ENCODE measurements at places on chromosomes 4 and X.
A peak's percentile ranks its signal among the peaks of the same experiment; 100 is the strongest.

DNA sequence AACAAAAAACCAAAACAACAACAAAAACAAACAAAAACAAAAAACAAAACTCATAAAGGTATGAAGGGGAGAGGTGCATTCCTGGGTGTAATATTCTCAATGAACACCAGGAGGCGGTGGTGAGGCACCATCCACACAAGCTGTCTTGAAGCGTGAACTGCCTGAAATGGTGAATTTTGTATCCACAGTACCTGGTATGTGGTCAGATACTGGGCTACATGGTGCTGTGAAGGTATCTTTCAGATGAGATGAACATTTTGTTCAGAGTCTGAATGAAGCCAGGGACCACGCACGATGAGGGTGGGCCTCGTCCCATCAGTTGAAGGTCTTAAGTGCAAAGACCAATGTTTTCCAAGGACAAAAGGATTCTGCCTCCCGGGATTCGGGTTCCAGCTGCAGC is 58.5 kb downstream of the ASMT start:
- DNase-seq, result no peak

DNA sequence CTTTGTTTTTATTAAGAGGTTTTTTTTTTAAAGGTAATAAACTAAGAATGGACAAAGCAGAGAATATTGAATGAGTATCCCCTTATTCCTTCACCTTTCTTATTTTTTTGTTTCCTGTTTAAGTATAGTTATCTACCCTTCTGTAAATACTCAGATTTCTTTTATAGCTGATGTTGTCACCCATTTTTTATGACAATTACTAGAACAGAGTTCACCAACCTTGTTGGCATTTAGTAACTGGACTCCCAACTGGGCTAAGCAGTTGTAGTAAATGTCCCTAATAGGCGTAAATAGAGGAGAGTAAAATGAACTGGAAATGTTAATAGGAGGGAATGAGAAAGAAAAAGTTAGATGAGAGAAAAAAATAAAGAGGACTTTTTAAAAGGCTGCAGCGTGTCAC is 9.8 kb downstream of the PDLIM5 start:
- DNase-seq, result no peak

- no peak for DNase-seq
Measured at GRCh38 chrX:23919148-23919547, 11.3 kb downstream of the CXorf58 start.

GRCh38 chr4:81343046-81343445 is 128.0 kb upstream of the PRKG2 start:
- DNase-seq, result no peak

DNA sequence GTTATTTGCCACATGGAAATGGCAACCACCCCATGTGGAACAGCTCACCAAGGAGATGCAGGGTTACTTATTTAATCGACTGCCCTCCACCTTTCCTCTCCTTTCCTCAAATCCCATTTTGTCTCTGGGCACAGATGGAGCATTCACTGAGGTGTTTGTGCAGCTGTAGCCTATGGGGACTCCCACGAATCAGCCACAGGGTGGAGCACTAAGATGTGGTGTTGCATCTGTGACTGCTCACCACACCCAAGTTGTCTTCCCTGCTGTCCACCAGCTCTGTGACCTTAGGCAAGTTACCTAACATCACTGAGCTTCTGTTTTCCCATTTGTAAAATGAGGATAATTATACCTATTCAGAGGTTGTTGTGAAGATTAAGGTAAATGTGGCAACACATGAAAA is 252.4 kb upstream of the CPEB2 start:
- no peak for DNase-seq

- DNase-seq, result no peak
Measured at GRCh38 chr4:170400361-170400760, 310.6 kb upstream of the AADAT start.

GRCh38 chrX:70231666-70232065 is 2.8 kb upstream of the AWAT1 start:
- no peak for DNase-seq

DNA sequence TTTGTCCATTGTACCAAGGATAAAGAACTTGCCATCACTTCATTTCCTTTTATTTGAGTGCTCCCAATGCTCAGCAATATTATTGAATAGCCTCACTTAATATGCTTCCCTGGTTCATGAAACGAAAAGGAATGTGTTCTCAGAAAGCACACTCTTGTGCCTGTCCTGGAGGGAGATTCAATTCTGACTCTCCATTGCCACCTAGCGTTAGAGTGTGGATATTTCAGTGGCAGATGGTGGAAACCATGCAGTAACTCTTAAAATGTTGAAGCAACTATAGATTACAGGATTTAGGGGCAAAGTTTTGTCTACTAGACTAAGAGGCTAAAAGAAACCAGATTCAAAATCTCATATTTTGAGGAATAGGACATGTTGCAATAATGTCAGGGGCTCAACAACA is 36.0 kb downstream of the GAB3 start:
- DNase-seq, result no peak

GRCh38 chr4:1227816-1228215 is 21.1 kb downstream of the CTBP1 start:
- DNase-seq, result no peak

DNA sequence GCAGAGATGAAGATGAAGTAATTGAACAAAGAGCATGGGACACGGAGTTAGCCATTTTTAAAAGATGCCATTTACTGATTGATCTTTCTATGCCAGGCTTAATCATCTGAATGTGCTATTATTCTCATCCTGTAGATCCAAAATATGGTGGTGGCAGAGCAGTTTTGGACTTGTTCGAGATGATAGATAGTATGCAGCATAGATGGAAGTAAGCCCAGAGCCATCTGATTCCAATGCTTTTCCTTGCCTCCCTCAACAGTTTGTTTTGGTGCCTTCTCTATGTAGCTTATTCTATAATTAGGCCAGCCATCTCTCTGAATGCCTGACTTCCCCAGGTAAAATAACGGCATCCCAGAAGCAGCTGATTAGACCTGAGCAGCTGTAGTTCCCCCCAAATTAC is 152.6 kb upstream of the CLNK start:
- DNase-seq, result no peak

GRCh38 chrX:43349363-43349762 is 306.7 kb upstream of the MAOA start:
- no peak for DNase-seq

DNA sequence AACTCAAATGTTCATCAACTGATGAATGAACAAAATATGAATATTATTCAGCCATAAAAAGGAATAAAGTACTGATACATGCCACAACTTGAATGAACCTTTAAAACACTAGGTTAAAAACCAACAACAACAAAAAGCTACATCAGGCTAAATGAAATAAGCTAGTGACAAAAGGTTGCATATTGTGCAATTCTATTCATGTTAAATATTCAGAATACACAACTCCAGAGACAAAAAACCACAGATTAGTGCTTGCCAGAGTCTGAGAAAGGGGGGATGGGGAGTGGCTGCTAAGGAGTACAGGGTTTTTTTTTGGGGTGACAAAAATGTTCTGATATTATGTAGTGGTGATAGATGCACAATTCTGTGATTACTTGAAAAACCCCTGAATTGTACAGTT is 58.5 kb downstream of the HAUS3 start:
- DNase-seq, result no peak

GRCh38 chrX:153537526-153538295 is 20.3 kb downstream of the ATP2B3 start:
- DNase-seq, result no peak

DNA sequence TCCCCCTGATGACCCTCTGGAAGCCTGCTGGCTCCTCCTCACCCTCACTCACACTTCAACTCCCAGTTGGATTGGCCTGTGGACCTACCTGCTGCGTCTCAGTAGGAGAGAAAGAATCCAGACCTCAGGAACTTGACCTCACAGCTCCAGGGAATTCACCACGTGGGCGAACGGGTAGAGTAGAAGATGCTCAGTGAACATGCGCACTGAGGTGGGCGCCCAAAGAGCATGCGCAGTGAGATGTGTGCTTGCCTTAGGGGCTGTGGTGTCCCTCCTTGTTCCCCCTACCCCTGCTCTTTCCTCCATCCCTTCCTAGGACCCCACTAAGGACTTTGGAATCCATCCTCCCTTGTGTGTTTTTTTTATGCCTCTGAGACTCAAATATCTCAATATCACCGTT is 12.9 kb downstream of the FOXR2 start:
- DNase-seq, result no peak

GRCh38 chr4:158217763-158218162 is 7.5 kb downstream of the TMEM144 start:
- no peak for DNase-seq

GRCh38 chrX:134645936-134646543 is 12.2 kb downstream of the PLAC1 start:
- DNase-seq, result no peak

GRCh38 chrX:10062980-10063379 is 93.8 kb upstream of the CLCN4 start:
- DNase-seq, result no peak

DNA sequence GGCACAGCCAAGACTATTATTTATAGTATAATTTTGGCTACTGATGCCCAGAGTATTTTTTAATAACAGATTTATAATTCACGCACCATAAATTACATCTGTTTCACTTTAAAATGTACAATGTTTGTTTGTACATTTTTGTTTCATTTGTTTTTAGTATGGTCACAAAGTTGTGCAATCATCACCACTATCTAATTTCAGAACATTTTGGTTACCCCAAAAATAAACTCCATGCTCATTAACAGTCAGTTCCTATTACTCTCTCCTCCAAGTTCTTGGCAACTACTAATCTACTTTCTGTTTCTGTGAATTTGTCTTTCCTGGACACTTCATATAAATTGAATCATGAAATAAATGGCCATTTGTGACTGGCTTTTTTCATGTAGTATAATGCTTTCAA is 176.7 kb downstream of the SH3BGRL start:
- DNase-seq, result no peak

- DNase-seq, result no peak
Measured at GRCh38 chrX:132472397-132472796, 16.4 kb downstream of the MBNL3 start.

GRCh38 chr4:91359041-91360031 is 944.4 kb upstream of the GRID2 start:
- DNase-seq, result no peak

DNA sequence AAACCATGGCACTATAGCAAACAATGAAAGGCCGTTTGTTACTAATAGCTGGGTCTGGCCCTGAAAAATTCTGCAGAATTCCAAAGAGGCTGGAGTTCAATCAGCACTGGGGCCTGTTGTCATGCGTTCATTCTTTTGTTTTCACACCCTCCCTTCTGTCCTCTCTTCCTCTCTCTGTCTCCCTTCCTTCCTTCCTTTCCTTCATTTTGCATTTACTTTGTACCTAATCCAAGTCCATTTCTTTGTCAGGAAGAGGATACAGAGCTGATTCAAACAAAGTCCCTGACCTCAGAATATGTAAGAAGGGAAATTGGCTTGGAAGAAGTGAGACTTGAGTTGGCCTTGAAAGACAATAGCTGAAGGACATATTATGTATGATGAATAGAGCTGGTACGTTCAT is 119.6 kb upstream of the LDB2 start:
- DNase-seq, result no peak

- DNase-seq, result no peak
Measured at GRCh38 chr4:85774489-85774888, 299.5 kb downstream of the ARHGAP24 start.

- no peak for DNase-seq
Measured at GRCh38 chr4:147994491-147995385, 262.9 kb downstream of the ARHGAP10 start.

DNA sequence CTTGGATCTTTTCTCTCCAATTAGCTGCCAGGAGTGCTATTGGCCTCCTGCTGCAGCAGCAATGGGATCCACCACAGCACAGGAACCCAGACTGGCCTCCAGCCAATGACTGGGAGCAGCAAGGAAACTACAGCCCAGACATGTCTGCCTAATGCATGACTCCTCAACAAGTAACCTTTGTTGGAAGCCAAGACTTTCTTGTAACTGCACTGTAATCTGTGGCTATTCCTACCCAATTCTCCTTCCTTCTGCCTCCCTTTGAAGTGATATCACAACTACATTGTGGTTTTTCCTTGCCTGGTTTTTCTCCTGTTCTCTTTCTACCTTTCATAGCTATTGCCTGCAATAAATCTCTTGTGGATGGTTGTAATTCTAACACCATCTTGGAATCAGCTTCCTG is 39.8 kb downstream of the SNCA start:
- no peak for DNase-seq

GRCh38 chr4:149997881-149998421 is 80.3 kb upstream of the DCLK2 start:
- no peak for DNase-seq

- DNase-seq, result no peak
Measured at GRCh38 chr4:8709729-8710360, 117.3 kb downstream of the CPZ start.

DNA sequence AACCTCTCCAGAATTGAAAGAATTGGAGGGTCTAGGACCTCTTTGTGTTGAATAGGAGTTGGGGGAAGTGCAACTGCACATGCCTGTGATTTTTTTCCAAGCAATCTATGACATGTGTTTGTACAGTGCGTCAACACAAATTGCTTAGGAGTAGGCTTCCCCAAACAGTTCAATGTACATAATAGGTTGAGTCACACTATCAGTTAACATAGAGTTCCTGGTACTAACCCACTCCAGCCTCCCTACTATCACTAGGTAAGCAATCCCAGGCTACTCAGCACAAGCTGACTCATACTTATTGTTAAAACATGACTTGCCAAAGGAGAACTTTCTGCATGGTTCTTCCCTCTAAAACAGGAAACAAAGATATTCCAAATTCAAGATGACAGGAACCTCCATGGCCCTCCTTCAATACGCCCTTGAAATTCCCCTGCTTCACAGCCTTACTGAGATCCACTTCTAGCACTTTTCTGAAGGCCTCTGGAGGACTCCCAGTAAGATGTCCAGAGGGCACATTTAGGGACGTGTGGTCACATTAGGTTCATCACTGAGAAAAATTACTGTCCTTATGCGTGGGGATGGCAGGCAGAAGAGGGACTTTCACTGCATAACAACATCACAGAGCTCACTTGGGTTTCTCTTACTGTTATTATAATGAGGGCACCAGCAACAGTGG is 8.4 kb upstream of the VSIG1 start:
- no peak for DNase-seq

DNA sequence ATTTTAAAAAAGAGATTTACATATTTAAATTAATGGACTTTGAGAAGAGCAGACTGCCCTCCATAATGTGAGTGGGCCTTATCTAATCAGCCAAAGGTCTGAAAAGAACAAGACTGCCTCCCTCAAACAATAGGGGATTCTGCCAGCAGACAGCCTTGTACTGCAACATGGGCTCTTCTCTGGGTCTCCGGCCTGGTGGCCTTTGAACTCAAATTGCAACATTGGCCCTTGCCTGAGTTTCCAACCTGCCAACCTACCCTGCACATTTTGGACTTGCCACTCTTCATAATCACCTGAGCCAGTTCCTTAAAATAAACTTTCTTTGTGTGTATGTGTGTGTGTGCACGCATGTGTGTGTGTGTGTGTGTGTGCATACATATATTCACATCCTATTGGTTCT is 90.8 kb upstream of the OTUD4 start:
- DNase-seq, result no peak

DNA sequence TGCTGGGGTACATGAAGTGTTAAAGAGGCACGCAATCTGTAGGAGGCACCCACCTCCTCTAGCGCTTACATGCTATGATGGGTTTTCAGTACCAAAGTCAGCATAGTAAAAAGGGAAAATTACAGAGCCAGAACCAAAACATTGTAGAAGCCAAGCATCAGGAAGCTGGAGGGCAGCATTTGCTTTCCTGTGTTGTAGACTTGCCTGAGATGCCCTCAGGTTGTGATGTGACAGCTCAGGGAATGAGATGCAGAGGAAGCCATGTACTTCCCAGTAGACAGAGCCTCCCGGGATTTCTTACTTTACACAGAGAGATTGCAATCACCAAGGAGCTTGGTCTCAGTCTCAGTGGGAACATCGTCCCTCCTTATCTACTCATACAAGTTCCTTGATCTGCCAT is 161.5 kb downstream of the ARAP2 start:
- DNase-seq, result no peak

GRCh38 chr4:77052352-77052751 is 23.4 kb downstream of the CCNI start:
- DNase-seq, result peak; percentile 44

Data from stimulated activated CD8-positive, alpha-beta memory T cell treated with anti-CD3 and anti-CD28 coated beads, Interleukin-15, amount 100 ng/mL, for 4 hours (primary cell).